ENCODE measurements at places on chromosomes 5 and 9.

- no peak for DNase-seq
Measured at GRCh38 chr9:75242426-75242825, 154.1 kb downstream of the OSTF1 start.

DNA sequence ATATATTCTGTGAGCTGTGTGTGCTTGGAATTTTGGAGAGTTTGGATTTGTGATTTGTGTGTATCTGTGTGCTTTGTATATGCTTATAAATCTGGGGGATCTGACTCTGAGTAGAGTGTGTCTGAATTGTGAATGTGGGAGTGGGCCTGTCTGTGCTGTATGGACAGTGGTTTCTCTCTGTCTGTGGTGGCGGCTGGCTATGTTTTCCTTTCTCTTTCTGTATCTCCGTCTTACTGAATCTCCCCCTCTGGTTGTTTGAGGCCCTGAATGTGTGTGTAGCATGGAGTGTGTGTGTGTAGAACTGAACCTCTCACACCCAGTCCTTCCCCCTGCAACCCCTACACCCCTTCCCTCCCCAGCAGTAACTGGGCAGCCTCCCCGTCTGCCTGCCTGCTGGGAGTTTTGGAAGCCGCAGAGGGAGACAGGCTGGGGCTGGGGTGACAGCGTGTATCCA, 4.7 kb downstream of the CXXC5 start:
- DNase-seq, result no peak

GRCh38 chr5:155402927-155403640, 389.5 kb downstream of the KIF4B start:
- DNase-seq, result no peak

DNA sequence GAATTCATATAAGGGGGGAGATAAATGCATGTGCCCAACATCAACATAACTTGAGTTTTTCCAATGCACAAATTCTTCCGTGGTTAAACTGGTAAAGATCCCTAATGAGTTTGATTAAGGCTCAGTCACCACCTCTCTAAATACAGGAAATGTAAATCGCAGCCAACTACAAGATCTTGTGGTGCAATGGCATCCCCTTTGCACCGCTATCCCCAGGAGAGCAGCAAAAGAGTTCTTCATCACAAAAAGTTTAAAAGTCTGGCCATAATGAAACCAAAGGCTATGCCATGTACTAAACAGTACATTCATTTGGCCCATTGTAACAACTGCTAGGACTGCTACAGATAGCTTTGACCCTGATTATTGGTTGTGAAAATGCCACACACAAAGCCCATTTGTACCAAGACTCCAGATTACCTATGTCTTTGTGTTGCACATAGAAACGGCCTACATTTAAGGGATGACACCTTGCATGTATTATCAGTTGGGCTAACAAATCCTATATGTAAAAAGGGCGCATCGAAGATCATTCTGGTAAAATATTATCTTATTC, 44.5 kb downstream of the ZNF608 start:
- DNase-seq, result no peak

DNA sequence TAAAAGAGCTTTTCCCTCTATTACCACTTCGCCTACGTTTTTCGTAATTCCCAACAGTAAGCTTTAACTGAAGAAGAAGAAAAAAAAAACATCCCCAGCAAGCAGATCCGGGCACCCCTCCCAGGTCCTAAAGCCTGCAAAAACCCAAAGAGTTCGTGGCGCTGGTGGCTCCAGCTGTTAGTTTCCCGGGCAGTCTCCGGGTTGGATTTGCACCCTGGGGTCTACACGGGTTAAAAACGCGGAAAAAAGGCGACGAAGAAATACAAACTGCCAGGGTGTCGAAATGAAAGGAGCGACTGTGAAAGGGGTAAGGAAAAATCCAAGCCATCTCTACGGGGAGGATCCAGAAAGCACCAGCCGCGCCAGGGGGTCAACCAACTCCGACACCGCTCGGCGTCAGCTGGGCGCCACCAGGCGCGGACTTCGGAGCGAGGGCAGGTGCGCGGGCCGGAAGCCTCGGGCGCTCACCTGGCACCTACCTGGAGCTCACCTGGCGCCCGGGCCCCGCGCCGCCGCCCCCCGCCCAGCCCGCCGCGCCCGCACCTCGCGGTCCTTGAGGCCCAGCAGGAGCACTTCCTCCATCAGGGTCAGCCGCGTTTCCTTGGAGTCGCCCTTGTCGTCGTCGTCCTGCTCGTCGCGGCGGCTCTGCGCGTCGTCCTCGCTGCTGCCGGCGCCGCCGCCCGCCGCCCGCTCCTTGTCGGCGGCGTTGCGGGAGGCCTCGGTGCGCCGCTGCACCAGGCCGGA, 680 bp downstream of the GOLPH3 start:
- DNase-seq, result no peak

- no peak for DNase-seq
Measured at GRCh38 chr5:171312129-171312974, 3.3 kb downstream of the TLX3 start.

- no peak for DNase-seq
Measured at GRCh38 chr5:29498860-29499259, 1694.6 kb upstream of the CDH6 start.

DNA sequence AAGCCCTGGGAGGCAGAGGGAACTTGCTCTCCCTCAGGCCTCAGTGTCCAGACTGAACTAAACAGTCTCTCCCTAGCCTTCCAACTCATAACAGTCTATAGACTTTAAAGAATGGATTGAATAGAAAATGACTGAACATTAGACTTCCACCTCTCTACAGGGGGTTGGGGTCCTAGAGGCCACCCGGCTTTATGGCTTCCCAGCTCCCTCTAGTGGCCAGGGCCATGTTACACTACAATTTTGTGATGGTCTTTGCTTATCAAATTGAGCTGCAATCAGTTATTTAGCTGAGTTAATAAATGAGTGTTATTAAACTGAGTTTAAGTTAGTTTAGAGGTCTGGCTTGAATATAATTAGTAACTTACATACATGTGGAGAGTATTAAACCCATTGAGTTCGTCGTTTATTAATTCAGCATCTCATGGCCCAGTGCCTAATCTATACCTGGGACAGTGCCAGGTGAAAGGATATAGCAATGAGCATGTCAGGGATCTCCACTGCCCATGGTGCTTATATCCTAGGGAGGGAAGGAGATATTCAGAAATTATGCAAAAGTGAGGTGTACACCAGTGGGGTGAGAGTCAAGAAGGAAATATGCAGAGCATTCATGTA, 105.2 kb downstream of the SH3TC2 start:
- no peak for DNase-seq

GRCh38 chr9:105441616-105442160, 6.1 kb upstream of the FSD1L start:
- DNase-seq, result no peak

- no peak for DNase-seq
Measured at GRCh38 chr5:97449172-97449571, 266.1 kb upstream of the RIOK2 start.

GRCh38 chr5:136062366-136063274, 33.8 kb downstream of the TGFBI start:
- no peak for DNase-seq

DNA sequence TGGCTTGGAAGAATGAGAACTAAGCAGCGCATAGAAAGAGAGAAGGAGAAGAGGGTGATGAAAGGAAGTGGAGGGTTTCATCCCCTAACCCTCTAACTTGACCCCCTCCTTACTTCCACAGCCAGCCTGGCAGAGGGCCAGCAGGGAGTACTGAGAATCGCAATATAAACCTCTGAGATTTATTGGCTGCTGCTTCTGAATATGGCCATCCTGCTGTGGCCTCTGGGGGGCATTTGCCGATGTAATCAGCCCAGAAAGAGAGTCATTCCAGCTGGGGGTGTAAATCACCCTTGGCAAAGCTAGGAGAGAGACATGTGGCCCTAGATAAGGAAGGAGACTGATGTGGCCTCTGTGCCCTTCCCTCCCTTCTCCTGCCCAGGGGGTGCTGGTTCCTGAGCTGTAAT, 960 bp upstream of the GFRA3 start:
- DNase-seq, result no peak

- no peak for DNase-seq
Measured at GRCh38 chr5:77380636-77381035, 111.5 kb downstream of the WDR41 start.

DNA sequence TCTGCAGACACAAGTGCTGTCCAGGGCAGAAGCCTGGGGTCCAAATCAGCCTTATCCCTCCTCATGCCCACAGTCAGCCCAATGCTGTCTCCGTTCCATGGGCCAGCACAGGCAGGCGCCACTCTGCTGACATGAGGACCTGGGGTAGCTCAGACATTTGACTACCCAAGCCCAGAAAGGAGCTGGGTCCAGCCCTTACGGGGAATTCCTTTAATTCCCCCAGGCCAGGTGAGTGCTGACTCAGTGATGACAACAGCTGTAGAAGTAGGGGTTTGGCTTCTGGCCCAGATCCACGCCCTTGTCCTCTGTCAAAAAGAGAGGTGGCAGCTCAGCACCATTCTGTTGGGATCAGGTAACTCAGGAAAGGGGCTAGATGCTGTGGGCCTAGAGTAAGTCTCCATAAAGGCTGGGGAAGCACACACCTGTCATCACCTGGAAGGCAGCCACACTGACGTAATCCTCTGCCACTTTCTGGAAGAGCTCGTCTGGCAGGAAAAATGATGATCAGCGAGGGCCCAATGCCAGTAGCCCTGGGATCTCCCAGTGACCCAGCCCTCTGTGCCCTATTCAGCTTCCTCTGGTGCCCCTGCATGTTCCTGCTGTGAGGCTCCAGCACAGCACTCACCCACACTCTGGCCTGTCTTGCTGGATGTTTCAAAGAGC, 1.9 kb downstream of the RAB24 start:
- DNase-seq, result no peak

DNA sequence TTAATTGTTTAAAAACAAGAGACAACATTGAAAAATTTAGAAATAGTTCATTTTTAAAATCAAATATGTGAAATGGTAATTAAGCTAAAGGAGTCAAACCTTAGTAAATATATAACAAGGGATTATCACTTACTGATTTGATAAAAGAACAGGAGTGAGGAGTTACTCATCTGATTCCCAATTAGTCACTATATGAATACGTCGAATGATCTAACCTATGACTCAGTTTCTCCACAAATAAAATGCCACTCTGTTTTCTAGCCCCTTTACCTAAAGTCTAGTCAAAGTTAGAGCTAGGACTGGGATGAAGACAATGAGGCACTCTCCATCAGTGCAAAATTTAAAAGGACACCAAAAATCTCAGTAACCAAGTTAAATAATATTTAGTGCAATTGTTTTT, 70.4 kb upstream of the RASEF start:
- no peak for DNase-seq

GRCh38 chr9:71768388-71769174, at the start of gene CEMIP2:
Gene CEMIP2 (minus strand): TSS chr9:71768513. CDS start chr9:71750373, 18,140 bp downstream.
- no peak for DNase-seq

GRCh38 chr5:120368923-120369715, 95.0 kb upstream of the PRR16 start:
- DNase-seq, result no peak

DNA sequence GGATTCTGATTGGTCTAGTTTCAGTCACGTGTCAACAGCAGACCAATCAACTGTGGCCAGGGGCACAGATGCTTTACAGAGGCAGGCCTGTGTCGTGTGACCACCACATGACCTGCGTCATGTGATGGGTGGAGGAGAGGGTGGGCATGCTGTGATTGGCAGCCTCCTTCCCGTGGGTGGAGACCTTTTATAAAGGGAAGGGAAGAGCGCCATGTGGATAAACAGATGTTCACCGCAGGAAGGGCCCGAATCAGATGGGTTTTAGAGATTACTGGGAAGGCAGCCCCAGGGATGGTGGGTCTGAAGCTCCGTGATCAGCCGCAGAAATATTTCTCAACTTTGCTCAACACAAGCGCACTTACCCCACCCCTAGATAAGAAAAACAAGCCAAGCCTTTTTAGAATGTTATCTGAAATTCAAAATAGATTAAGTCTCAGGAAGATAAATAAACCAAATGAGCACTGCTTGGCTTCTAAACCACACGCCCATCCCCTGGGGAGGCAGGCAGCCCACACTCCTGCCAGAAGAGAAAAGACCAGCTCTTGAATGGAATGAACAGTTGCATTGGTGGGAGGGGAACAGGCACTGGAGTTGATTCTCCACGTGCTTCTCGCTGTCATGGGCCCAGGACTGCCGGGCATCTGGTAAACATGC, 43.6 kb downstream of the ROPN1L start:
- peak; percentile 92 for DNase-seq

GRCh38 chr5:33231214-33231710, 209.5 kb upstream of the TARS1 start:
- DNase-seq, result no peak

DNA sequence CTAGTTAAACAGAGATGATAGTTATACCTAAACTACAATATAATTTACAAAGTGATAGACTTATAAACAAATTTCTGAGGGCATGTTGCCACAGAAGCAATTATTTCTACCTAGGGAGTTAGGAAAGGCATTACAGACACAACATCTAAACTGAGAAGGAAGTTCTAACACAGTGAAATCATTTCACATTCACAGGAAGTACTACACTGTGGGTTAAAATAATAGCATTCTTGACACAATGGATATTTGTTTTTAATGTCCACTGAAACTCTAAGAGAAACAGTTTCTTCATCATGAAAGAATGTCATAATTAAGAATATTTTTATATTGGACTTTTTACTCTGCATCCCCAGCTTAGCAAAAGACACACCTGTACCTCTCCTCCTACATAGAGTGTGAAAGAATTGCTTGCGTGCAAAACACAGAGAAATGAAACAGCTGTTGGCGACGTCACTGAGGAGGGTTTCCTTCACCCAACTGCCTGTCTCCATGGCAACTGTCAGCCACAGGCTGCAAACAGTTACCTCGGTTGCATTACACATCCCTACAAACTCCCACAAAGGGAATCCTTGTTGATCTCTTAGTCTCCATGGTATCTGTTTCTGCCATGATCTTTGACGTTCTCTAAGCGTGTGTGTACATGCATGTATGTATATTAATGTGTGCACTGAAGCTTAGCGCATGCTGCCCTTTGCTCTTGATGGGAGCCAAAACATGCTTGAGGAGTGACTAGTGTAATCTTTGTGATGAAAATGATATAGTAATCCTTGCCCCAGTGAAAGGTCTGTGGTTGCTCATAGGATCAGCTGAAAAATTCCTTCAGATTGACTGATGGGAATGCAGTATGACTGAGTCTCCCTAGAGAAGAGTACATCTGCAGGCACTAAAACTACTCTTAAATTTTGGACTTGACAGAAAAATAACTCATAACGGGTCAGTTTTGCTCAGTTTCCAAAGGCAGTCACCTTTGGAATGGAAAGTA, 168.5 kb downstream of the ACTL7B start:
- DNase-seq, result no peak

DNA sequence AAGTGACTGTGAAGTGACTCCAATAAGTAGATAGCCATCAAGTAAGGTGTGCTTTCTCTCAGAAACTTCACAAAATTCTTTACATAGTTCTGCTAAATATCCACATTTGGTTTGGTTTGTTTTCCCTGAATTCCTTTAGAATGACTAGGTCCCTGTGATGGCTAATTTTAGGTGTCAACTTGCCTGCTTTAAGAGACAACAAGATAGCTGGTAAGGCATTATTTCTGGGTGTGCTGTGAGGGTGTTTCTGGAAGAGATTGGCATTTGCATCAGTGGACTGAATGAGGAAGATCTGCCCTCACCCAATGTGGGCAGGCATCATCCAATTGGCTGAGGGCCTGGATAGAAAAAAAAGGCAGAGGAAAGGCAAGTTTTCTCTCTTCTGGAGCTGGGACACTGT, 8.3 kb upstream of the PTBP3 start:
- DNase-seq, result no peak
